ENCODE measurements at places on chromosomes 7 and 10.

DNA sequence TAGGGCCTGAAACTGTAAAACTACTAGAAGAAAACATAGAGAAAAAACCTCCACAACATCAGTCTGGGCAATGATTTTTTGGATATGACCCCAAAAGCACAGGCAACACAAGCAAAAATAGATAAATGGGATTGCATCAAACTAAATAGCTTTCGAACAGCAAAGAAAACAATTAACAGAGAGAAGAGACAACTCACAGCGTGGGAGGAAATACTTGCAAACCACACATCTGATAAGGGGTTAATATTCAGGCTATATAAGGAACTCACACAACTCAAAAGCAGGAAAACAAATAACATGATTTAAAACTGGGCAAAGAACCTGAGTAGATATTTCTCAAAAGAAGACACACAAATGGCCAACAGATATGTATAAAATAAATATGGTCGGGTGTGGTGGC is 7.7 kb upstream of the GSTK1 start:
- no peak for DNase-seq

DNA sequence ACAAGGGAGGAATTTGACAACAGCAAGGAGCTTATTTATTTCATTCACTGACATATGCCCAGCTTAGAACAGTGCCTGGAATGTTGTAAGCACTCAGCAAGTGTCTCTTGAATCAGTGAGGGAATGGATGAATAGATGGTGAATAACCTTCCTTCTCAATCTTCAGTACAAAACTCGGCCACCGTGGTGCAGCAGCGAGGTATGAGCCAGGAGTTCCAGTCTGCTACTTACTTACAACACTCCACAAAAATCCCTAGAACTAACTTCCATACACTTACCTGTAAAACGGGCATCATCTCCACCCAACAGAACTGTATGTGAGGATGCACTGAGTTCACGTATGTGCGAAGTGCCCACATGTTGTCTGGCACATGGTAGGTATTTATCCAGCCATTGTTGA is 237.4 kb downstream of the WDR11 start:
- no peak for DNase-seq

DNA sequence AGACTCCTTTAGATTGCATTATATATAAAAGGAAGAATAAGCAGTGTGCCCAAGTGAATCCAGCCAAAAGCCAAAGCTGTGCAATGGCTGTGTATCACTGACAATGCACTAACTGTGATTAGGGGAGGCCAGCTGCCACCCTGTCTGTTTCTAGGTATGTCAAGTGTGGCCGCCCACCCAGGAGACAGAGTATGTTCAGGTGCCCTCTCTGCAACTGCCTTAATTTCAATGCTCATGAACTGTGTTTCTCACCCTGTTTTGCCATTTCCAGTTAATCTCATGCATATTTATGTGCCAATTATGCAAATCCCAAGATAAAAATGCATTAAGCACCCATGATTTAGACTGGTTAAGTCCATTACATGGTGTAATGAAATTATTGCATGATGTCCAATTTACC is 159.4 kb downstream of the FRMD4A start:
- DNase-seq, result no peak

- DNase-seq, result no peak
These were observed 649.2 kb downstream of the SORCS1 start for GRCh38 chr10:106515206-106515790.

DNA sequence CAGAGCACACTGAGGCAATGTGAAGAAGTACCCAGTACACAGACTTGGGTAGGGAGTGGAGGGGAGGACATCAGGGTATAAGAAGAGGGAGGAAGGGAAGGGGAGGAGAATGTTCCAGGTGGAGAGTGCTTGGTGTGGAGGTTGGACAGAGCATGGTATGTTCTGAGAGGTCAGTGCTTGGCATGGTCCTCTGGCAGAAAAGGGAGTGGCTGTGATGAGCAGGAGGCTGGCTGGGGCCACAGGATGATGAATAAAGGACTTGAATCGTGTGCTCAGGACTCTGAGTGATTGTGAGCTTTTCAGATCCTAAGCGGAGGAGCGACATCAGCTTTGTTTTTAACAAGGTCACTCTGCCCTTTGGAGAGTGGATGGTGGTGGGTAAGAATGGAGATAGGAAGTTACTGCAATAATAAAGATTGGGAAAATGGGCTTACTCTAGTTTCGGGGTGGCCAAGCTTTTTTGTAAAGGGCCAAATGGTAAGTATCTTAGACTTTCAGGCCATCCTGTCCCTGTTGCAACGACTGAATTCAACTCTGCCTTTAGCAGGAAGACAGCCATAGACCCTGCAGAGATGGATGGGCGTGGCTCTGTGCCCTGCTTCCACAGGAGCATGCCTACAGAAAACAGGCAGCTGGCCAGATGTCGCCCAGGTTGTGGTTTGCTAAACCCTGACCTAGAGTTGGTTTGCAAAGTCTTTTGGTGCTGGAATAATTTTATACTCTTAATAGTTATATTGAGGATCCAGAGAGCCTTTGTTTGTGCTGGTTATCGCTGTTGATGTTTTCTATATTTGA is 8.4 kb downstream of the PPP2R2D start:
- DNase-seq, result no peak

DNA sequence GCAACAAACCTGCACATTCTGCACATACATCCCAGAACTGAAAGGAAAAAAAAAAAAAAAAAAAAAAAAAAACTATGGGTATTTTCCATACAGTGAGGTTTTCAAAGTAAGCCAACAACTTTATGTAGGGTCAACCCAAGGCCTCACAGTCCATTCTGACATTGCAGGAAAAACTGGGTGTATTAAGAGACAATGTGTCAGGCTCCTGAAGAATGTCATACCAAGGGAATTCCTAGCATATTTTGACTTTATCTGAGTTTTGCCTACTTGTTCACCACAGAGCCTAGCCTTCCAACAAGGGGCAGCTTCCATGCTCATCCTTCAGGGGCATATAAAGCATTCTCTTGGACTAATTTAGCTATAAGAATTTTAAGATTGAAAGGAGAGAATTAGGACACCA is 368.9 kb downstream of the PLXDC2 start:
- DNase-seq, result no peak

DNA sequence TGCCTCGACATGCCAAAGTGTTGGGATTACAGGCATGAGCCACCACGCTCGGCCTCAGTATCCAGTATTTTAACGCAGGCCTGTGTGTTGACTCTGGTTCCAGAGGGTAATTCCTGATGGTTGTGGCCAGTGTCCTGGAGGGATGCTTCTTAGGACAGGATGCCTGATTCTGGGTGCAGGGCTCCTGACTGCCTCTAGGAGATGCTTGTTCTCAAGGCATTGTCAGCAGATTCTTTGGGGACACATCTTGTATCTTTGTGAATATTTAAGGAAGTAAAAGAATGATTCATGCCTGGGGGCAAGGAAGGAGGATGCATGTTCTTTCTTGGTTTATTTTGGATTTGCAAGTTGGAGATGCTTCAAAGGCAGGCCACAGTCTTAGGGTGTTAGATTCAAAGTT is 2.2 kb downstream of the ZDHHC4 start:
- DNase-seq, result peak; percentile 11

- DNase-seq, result no peak
These were observed 31.7 kb downstream of the ASAH2 start for GRCh38 chr10:50219646-50220045.

DNA sequence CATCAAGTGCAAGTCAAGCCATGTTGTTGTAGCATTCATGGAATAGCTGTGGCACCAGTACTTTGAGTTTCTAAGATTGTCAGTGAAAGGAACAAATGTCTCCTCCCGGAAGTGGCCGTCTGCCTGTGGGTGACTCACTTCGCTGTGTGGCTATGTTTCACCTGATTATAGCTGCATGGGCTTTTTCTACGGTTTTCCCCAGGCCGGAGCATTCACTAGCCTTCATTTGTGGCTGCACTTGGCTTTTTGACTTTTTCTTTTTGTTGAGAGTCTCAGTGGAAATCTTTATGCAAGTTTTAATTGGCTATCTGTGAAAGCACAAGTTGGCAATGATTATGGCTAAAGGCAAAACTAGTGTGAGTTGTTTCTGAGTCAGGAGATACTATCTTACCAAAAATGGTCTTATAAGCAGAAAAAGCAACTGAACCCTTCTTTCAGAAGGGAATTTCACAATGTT is 35.0 kb downstream of the SRI start:
- no peak for DNase-seq

DNA sequence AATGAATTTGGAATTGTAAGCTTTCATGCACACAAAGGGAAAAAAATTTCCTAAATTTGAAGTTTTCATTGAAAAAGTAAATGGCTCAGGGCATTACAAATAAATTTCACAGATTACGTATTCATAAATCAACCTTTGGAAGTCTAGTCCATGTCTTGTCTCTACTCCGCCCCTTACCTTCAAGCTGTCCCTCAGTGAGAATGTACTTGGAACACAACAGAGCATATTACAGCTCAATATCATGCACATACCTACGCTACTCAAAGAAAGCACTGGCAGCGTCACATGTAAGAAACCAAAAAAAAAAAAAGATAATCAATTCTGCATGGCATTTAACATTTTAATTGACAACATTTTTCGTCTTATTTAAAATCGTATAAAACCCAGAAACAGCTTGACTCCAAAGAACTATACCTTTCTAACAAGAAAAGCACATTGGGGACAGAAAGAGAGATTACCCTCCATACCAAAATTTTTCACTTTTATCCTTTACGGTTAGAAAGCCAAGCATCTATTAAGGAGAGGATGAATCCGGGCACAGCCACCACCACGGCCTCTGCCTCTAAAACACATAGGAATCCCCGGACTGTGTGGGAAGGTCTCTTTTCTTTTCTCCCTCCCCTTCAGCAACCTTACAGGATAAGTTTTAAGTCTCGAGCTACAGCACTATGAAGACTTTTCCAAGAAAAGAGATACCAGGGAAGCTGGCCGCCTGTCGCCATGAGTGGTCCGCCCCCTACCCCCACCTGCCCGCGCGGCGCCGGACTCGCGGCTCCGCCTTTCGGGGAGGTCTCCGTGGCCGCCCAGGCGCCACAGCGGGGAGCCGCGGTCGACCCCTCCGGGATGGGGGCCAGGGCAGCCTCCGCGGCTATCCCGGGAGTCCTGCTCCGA is 1.1 kb downstream of the JMJD1C start:
- no peak for DNase-seq

GRCh38 chr10:95309958-95310357 is 19.2 kb upstream of the PDLIM1 start:
- DNase-seq, result no peak

GRCh38 chr10:31829776-31830175 is 98.9 kb downstream of the ARHGAP12 start:
- DNase-seq, result no peak

GRCh38 chr7:137846827-137847567 is at the start of gene DGKI:
Gene DGKI, minus strand, starts transcription at chr7:137846974.
- DNase-seq, result no peak

- no peak for DNase-seq
These were observed 21.6 kb upstream of the SAR1A start for GRCh38 chr10:70191972-70192305.

DNA sequence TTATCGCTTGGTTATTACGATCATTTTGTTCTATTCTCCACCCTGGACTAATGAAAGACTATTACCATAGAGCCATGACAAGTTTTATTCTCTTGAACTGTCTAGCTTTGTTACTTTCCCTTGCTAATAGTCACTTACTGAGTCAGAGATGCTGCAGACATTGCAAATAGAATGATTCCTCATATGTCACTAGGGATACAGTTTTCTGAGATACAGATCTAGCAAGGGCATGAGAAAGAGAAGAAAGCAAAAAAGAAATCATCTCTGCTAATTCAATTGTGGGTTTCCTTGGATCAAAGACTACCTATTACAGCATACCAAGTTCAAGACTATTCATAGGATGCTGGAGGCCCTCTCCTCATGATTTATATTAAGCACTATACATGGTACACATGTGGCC is 204.3 kb downstream of the MBL2 start:
- no peak for DNase-seq

DNA sequence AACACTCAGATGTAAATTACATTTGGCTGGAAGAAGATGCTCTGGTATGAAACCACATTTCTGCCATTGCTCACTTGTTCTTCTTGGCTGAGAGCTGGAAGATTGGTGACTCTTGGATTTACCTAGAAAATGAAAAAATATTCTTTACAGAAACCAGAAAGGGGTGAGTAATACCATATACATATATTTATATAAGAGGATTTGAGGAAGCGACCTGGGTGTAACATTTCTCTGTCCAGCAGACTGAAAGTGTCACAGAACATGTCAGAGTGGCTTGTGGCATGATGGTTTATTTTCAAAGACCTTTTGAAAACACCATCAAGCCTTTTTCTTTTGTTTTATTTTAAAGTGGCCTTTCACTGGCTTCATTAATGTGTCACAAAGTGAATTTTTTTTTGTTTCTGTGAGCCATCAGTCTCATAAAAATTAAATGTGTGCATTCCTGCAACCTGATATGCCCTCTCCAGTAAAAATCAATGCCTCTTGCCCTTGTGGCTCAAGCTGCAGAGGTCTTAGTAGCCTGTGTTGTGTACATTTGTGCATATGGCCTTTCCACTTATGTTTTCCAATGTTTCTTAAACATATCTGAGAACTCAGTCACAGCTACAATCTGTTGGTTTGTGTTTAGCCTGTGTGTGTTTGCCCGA is 23.5 kb downstream of the CREB5 start:
- DNase-seq, result no peak

DNA sequence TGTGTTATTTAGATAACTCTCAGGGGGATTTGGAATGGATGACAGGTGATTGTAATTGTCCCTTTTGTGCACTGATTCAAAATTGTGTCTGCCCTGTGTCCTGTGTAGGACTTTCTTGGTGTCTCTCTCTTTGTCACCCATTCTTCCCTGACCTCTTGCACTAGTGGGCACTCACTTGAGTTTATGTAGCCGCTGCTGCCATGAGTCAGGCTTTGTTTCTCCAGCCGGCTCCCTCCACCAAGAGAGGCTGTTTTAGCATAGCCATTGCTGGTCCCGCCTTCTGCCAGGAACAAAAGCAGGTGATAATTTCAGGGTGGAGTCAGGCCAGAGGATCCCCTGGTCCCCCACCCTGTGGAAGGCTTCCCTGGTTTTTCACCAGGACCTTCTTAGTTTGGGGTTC is 8.4 kb downstream of the COL17A1 start:
- no peak for DNase-seq

DNA sequence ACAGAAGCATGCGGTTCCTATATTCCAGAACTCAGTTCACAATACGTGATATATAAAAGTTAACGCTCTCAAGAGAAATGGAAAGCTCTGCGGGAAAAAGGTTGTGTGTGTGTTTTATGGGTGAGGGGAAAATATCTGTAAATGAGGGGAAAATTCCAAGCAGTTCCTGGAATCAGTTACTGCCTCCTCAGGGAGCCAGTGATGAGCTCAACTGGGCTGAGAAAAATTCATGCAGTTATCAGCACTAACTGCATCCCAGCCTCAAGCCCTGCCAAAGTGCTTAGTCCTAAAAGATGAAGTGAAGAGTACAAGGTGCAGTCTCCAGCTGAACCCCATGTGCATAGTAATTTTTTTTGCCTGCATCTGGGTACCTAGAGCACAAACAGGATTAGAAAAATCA is 191.9 kb downstream of the CDK14 start:
- DNase-seq, result no peak

DNA sequence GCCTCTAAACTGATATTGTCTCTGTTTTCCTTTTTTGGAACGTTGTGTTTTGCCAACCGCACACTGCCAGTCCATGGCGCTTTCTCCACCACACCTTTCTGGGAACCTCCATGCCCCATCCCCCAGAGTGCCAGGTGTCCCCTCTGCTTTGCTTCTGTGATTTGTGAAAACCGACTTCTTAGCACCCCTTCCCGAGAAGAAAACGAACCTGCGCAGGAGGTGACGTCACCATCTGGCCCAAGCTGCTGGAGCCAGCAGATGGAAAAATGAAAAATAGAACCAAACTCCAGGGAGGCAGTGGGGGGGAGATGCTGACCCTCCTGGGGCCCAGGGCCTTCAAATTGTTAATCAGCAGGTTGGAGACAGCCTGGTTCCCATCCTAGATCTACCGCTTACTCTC is 103.8 kb downstream of the HTR5A start:
- DNase-seq, result no peak
